ENCODE measurements at places on chromosomes 13 and 19.

DNA sequence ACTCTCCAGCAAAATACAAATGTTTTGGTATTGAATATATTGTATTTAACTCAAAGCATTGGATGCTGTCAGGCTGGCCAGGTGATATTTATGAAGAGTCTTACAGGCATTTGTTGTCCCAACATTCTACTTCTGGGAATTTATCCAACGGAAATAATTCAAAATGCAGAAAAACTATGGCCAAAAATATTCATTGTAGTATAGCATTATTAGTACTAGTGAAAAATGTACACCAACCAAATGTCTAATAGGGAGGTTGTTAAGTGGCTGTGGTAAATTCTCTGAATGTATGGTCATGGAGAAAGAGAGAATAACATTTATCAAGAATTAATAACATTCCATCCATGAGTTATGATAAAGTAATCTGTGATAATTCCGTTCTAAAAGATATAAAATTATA, 38.6 kb upstream of the GAS6 start:
- DNase-seq, result no peak

DNA sequence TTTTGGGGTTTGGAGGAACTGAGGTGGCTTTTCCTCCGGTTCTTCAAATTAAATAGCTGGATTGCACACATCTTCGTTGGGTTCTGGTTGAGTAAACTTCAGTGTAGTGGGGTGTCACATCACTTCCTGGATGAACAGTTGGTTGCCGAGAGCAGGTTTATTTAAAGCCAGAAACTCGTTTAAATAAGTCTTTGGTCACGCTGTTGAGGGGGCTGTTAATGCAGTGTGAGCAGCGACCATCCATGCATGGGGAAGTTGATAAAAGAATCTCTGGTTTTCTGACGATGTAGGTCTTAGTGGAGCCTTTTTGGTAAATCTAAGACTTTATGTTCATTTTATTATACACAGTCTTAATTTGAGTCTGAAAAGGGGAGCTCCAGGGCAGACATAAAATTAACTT, 351.2 kb upstream of the ARGLU1 start:
- no peak for DNase-seq

DNA sequence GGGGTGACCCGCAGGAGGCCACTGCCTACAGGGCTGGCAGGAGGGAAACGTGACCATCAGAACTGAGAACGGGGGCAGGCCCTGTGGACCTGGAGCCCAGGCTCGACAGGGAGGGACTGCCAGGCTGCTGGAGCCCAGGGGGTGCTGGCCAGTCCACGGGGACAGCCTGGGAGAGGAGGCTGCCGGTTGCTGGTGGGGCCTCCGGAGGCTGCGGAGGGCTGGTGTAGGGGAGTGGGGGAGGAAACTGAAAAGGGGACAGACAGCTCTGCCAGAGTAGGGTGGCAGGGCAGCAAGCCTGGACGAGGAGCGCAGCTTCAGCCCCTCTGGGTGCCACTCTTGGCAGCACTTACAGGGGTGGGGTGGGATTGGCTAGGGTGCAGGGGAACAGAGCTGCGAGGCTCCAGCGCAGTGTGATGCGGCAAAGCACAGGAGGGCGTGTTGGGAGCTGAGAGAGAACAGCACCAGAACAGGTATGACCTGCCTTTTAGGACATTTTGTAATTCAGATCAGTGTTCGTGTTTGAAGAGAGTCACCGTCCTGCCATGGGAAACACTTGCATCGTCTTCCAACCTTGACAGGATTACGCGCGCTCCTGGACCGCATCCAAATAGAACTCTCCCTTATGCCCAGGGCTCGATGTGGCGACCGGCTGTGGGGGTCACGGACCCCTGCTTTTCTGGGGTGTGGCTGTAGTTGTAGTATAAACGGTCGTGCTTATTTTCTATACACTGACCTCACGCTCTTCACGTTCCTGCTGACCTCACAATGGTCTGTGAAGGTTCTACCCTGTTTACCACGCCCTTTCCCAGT, 19.9 kb upstream of the ARHGEF7 start:
- DNase-seq, result no peak

DNA sequence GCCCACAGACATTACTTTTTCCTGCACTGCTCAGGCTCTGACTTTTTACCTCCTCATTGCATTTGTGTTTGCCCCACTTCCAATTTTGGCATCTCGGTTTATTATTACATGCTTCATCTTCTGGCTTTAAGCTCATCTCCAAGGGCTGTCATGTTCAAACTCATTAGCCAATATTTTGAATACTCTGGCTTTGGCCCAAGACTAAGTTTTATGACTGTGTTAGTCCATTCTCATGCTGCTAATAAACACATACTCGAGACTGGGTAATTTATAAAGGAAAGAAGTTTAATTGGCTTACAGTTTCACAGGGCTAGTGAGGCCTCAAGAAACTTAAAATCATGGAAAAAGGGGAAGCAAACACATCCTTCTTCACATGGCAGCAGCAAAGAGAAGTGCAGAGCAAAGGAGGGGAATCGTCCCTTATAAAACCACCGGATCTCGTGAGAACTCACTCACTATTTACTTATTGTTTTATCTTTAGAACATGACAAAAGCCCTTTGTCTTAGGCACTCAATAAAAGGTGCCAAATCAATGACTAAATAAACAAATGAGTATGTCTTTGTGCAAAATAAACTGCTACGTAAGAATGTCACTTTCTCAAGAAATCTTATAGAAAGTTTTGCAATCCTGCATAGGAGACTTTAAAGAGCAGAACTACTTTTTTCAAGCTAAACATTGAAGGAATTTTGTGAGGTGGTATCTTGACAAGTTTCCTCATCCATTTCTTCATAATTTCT, 233.4 kb upstream of the SPRY2 start:
- DNase-seq, result no peak

DNA sequence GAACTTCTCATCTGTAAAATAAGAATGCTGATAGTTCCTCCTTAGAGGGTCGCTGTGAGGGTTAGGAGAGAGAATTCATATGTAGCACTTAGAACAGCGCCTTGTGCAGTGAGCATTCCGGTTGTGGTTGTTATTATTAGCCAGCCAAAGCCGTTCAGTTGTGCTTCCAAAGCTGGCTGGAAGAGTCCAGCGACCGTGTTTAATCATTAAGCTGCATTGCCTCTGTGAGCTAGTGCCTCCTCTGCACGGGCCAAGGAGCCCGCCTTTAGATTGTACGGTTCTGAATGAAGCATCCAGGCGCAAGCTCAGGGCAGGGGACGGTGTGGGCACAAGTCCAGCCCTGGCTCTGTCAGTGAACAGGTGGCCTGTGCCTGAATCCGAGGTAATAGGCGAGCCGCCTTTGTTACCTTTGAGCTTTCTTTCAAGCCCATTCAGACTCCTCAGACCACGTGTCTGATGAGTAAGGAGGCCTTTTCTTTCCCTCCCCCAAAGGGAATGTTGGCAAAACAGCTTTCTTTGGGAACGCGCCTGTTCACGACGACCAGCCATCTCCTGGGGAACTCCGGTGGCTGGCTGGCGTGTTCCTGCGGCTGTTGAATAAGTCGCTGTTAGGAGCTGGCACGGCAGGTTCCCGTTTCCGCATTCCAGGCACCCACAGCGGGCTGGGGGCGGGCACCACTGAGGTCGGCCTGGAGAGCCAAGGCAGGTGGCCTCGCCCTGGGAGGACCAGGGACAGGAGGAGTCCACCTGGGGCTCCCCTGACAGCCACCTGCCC, 25.1 kb downstream of the SIPA1L3 start:
- DNase-seq, result peak; percentile 4

- no peak for DNase-seq
Observed at GRCh38 chr13:63737418-63737817, 2321.8 kb upstream of the PCDH20 start.

DNA sequence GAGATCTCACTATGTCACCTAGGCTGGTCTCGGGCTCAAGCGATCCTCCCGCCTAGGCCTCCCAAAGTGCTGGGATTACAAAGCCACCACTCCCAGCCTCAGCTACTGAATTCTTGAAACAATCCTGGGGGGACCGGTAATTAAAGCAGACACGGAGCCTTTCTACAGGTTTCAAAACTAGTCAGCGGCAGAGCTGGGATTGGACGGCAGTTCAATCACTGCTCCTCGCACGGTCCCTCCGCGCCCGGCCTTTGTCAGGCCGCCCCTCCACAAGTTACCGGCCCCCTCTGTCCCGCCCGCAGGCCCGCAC, 229 bp downstream of the BORCS8 start:
- DNase-seq, result no peak

DNA sequence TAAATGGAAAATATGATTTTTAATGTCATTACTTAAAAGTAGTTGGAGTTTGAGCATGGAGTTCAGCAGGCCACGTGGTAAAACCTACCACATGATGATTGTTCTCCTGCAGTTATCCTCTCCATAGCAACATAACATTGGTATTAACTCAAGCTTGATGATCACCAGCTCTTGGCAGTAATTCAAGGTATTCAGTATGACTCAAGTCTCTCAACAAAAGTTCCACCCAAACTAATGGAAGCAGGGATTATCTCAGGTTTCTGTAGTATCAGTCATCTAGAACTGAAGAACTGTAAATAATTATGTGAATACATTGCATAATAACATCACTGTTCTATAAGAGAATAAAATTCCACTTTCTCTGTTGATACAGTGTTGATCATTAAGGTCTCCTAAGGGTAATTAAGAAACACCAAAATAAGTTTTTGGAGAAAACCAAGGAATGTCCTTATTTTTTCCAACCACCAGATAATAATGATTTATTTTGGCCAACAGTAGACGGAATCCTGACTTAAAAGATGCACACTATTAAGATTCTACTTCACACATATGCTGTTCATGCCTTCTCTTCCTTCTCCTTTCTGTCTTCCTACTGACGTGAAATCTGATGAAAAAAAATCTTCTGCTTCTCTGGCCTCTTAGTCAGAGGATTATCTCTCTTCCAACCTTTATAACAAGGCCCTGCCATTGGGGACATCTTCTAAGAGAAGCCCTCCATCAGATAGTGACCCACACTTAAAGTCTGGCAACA, 1092.3 kb downstream of the EFNB2 start:
- no peak for DNase-seq

- DNase-seq, result no peak
Observed at GRCh38 chr13:71624653-71625600, 242.1 kb downstream of the DACH1 start.

DNA sequence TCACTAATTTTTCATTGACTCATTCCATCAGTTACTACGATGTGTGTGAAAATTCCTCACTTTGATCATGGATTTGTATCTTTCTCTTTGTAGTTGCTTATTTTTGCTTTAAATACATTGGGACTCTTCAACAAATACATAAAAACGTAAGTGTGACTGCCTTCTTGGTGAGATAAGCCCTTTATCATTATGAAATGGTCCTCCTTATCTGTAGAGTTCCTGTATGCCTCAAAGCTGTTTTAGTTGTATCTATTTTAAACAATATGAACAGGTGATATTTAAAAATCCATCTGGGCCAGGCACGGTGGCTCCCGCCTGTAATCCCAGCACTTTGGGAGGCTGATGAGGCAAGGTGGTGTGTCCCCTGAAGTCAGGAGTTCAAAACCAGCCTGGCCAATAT, 11.3 kb downstream of the DCUN1D2 start:
- no peak for DNase-seq

DNA sequence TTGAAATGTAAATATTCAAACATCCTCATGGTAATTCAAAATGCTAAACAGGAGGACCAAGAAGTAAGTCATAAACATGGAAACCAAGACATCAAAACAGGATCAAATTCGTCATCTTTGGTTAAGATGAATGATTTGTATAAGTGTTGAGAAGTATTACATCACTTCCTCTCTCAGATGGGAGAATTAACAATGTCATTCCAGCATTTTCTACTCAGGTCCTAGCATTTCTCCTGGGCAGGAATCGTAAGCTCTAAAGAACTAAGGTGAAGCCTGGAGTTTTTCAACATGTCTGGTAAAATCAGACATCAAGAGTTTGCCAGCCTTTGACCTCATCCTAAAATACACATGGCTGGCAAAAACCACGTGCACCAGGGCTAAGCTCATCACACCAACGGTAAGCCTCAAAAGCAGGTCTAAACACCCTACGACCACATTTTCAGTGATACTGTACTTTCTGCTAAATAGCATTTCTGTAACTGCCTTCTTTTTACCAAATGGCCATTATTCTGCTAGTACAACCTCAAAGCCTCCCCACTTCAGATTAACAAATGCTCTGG, 24.8 kb downstream of the RANBP3 start:
- peak; percentile 35 for DNase-seq

GRCh38 chr13:73578251-73578875, 519.6 kb downstream of the KLF5 start:
- DNase-seq, result no peak

GRCh38 chr19:4352701-4353121, 9.3 kb downstream of the MPND start:
- peak; percentile 64 for DNase-seq

- DNase-seq, result no peak
Observed at GRCh38 chr13:32503727-32504126, 34.9 kb downstream of the N4BP2L2 start.

DNA sequence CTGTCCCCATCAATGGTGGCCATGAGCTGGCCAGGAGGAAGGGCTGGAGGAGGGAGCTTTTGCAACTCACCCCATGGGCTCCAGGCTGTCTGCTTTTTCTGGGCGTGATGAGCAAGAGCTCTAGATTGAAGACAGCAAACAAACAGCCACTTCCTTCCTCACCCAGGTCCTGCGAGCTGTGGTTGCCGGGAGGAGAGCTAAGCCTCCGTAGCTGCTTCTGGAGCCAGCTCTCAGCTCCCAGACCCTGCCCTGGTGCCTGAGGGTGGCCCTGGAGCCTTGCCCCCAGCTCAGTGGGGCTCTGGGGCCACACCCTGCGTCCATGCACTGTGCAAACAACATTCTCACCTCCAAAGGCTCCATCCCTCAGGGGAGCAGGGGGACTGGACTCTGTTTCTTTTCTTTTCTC, 6.2 kb downstream of the MYO1F start:
- DNase-seq, result peak; percentile 55

DNA sequence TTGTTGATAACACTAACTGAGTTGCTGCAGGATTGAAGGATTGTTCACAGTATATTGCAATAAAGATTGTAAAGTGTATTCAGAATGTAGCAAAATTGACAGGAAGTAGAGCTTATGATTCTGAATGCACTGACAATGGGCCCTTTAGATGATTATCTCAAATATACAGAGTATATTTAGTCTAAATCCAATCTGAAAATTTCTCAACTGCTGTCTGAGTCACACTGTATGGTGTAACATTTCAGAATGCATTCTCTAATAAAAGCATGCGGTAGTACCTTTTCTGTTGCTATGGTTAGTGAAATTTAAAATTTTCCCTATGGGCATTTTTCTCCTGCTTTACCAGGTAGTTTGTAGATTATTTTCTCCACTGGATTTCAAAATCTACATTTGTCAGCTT, 365.2 kb downstream of the PCDH17 start:
- no peak for DNase-seq

GRCh38 chr13:94620286-94620896, 18.7 kb downstream of the GPR180 start:
- peak; percentile 17 for DNase-seq

GRCh38 chr13:34815526-34815925, 126.5 kb upstream of the NBEA start:
- DNase-seq, result no peak

DNA sequence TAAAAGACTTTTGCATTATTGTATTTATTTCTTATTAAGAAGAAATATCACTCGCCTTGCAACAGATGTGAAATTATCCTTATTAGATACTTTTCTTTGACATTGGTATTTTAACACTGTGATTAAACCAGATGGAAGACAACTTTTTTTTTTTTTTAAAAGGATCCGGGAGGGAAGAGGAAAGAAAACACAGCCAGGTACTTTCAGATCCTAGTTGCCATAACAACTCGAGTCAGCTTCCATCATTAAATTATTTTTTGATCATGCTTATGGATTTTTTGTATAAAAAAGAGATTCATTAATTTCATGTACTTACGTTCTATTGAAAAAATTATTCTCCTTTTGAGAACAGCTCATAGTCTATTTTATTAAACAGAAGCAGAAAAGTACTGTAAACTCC, 515.7 kb downstream of the TBC1D4 start:
- DNase-seq, result no peak
